ENCODE measurements at places on chromosomes 16 and 17.

DNA sequence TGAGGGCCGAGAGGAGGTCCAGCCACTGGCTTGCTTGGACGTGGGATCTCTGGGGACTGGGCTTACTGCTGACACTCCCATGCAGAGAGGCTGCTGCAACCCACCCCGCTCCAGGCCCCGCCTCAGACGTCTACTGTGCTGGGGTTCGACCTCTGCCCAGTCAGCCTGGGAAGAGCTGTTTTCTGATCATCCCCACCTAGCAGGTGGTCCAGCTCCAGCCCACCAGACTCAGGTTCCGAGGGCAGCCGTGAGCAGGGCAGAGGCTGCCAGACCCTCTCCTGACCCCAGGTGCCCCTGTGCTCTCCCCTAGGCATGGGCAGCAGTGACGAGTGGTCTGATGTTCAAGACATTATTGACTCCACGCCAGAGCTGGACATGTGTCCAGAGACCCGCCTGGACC, 23.4 kb downstream of the NME3 start:
- no peak for DNase-seq

DNA sequence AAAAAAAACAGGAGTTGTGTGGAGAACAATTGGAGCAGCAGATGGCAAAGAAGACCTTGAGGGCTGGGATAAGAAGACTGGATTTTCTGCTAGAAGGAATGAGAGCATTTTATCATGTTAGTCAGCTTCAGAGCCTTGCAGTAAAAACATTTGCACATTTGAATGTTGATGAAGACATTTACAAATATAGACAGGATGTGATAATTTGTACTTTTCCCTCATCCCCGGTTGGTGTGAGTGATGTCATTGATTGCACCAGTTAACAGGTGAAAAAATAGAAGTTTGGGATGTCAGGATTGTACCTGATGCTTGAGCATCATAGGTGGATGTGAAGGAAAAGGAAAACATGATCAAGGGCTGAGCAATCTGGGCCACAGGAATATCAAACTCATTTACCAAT, 22.6 kb upstream of the MAPK3 start:
- DNase-seq: no peak

GRCh38 chr17:27407916-27408864, 48.1 kb upstream of the KSR1 start:
- no peak for DNase-seq

GRCh38 chr16:75319513-75320411, 68.3 kb upstream of the BCAR1 start:
- DNase-seq: peak; percentile 68

DNA sequence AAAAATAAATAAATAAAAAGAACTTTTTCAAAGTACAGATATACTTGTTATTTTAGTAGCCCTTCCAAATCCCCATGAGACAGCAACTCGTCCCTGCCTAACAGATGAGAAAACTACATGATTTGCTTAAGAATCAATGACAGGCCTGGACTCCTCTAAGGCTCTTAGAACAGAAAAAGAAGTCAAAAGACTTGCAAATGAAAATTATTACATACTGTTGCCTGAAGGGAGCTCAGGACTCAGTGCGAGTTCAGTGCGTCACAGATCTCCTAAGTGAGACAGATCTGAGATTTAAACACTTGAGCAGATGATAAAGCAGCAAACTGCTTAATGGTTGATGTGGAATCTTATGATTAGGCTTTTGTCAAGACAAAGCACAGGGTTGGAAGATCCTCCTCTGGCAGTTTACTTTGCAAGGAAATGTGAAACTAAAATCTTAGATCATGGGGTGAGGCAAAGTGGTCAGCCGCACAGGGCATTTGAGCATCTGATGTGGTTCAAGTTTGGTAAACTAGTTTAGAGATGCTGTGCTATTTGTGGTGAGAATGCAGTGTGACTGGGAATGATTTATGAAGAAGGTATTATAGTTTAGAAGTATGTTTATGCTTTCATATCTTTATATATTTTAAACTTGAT, 138.1 kb downstream of the TRIM37 start:
- DNase-seq: peak; percentile 69

All from SW480 (cell line).